A549 treated with Mapracorat at 1 μM for 4 hours (cell line): ENCODE measurements at places on chromosomes 11 and 22. TPM values are rescaled to one million over a fixed set of nuclear protein-coding genes. Genes with fewer than 3 reads are reported as not detected.

The TMEM126A gene
- 53.4 to 59.8 TPM (median 58.1 TPM) in 5 replicates for total RNA-seq

The OR4C45 gene
- not detected in 5 replicates for total RNA-seq

The CASP1 gene
- total RNA-seq: 0.45 to 1.0 TPM (median 0.57 TPM) in 3 of 5 replicates, not detected in the others

The OR2AG1 gene
- total RNA-seq: not detected in 5 replicates

The OR52H1 gene
- not detected in 5 replicates for total RNA-seq

The LMNTD2 gene
- total RNA-seq: 2.0 to 3.0 TPM (median 2.7 TPM) in 5 replicates
